HT1080 (cell line): ENCODE measurements at places on chromosomes 6 and 20. TPM values are rescaled to one million over a fixed set of nuclear protein-coding genes. Genes with fewer than 3 reads are reported as not detected.

Gene EZR
- 228 and 253 TPM in 2 replicates for total RNA-seq

Gene CD109
- total RNA-seq, result 19.0 and 22.7 TPM in 2 replicates

Gene RIMS4
- total RNA-seq, result not detected in 2 replicates

DNA sequence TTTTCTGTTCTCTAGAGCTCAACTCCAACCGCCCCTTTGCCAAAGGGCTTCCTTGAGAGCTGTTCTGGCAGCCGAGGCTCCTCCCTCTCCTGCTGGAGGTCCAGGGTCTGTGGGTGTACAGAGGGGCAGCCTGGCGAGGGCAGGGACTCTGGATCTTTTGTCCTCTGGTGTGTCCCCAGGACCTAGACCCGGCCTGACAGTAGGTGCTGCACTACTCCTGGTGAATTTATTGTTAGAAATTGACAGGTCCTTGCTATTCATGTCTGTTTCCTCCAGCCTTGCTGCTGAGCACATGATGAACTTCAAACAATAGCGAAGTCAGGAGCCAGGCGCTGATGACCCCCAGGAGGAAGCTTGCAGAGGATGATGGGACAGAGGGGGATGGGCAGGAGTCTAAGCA is 234.7 kb upstream of the SULF2 start:
- DNase-seq, result no peak

DNA sequence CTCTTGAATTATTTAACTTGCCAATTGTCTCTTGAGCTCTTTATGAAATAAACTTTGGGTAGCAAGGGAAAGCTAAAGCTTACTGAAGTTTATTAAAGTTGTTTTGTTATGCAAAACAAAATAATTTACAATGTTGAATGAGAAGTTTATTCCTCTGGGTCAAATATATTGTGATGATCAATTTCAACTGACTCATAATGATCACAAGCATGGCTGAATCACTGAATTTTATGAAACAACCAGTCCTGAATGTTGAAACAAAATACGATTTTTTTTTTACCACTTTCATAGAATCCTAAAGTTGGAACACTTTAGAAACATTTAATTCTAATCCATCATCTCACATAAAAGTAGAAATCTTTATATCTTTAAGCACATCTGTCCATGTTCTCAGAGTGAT is 110.3 kb downstream of the RWDD2A start:
- no peak for DNase-seq

DNA sequence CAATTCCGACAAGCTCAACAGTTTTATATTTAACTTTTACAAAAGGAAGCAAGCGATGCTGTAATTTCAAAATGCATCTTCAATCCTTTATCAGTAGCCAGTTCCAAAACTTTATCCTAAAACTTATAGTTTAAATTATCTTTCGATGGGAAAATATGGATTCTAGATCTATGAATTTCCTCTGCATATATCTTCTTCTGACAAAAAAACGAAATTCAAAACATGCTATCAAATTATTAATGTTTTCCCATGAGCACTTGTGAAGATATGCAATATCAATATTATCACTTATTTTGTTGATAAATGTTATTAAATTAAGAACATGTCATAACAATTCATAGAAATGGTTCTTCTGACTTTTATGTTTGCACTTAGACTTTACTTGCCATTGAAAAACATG is 2.3 kb downstream of the NCR2 start:
- DNase-seq, result no peak

DNA sequence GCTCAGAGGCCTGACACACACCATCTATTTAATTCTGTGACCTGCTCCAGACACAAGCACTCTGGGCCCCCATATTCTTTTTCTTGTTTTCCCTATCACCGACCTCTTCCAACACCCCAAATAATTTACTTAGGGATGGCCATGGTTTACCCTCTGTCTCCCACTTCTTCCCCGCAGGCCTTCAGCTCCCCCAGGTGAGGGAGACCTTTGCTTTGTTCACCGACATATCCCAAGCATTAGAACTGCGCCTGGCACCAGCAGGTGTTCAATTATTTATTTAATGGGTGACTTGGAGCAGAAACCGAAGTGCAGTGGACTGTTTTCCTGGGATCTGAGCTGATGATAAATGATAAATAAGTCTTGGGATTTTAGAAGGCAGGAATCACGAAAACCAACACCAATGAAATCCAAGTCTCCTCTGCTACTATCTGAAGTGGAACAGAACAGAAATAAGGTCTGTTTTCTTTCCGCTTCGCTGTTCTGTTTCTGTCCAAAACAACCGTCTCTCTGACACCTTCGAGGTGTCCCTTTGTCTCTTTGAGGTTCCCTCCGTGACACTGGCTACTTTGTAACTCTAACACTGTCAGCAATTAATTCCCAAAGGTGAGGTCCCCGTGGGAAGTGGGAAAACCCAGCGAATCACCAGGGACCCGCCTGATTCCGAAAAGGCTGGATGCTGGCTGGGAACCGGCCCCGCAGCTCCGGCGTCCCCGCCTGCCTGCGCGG is 1.1 kb upstream of the RIN2 start:
- no peak for DNase-seq

- DNase-seq, result no peak
These were observed 110.3 kb upstream of the PRSS16 start for GRCh38 chr6:27136978-27137814.
